ENCODE measurements at places on chromosomes 1 and 21.

- DNase-seq, result no peak
Observed at GRCh38 chr1:100597061-100597741, 59.3 kb downstream of the GPR88 start.

DNA sequence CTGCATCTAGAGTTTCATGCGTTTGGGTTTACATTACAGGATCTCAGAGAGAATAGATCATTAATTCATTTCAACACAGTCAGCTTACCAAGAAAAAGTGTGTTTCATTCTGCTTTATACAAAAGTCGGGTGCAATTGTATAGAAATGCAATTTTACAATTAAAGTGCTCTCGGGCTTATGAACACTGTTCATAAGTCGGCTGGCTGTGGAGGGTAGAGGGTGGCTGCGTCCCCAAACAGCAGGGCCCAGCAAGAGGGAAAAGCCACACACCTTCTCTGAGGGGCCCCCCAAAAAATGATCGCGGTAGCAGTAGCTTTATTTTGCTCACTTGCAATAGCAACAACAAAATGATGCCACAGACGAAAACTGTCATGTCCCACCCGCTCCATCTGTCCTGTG, 13.8 kb upstream of the ZBTB18 start:
- DNase-seq, result no peak

DNA sequence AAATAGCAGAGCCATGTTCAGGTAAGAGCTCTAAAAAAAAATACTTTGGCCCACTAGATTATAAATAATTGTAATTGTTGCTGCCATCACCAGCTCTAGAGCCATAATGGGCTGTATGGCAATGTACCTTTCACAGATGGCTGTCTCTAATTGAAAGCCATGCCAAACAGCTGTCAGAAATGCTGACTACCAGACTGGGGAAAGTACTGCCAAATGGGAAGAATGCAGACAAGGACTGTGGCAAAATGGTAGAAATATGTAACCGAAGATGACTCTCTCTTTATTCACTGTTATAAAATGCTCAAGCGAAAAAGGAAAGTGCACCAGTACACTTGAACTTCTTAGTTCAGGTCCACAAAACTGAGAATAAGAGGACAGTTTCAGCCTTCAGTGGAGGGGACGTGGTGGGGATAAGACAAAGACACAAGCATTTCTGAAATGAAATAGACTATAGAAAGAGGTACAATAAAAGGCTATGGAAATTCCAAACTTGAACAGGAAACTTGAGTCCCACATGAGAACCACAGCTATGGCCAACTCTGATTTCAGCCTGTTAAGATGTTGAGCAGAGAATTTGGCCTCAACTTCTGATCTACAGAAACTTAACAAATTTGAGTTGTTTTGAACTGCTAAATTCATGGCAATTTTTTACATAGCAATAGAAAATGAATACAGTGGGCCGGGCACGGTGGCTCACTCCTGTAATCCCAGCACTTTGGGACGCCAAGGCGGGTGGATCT, 46.5 kb upstream of the LPGAT1 start:
- DNase-seq, result no peak

DNA sequence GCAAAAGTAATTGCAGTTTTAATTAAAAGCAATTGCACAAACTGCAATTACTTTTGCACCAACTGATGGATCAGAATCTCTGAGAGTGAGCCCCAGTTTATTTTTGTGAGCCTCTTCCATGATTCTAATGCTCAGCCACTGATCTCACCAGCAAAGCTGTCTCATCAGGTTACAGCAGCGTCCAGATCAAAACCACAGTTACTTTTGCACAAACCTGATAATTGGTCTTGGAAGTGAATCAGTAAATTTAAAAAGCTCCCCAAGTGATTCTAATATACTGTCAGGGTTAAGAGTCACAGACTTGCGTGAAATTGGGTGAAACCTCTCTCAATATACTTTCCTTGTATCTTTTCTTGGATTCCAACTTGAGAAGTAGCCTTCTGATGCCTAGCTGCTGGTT, 13.5 kb upstream of the CR2 start:
- DNase-seq, result no peak

- DNase-seq, result no peak
Observed at GRCh38 chr1:224251741-224252146, 68.7 kb downstream of the DEGS1 start.

DNA sequence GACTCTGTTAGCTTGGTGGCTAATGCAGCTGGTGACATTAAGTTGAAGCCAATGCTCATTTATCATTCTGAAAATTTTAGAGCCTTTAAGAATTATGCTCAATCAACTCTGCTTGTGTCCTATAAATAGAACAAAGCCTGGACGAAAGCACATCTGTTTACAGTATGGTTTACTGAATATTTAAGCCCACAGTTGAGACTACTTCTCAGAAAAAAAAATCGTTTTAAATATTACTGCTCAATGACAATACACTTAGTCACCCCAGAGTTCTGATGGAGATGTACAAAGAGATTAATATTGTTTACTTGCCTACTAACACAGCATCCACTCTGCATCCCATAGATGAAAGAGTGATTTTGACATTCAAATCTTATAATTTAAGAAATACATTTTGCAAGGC, 79.6 kb downstream of the NEGR1 start:
- no peak for DNase-seq

DNA sequence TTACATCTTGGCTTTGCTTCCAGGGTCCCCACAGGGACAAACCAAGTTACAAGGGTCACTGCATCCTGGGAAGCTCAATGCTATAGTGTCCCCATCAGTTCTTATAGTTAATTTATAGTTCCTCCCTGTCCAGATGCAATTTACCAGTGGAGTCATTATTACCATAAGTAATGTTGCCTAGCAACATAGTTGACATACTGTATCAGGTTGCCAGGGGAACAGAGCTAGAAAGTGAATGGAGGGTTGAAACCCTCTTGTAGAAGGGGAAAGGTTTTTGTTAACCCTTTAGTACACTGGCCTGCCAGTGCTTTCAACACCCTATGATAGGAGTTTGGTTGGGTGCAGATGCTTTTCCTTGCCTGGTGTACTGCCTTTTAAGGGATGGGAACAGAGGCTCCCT, 34.3 kb upstream of the TTC4 start:
- DNase-seq, result no peak

DNA sequence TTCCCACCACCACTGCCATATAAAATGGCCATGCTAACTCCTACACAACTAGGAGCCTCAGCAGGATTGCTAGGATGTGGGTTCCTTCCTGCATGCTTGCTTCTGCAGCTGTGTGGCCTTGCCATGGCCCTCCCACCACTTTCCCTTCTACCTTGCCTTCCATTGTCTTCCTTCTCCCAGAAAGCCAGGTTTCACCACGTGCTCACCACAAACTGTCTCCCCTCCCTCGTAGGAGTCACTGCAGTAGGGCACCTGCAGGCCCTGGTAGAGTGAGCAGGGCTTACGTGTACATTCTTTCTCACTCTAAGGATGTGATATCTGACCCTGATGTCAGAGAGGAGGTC, 3.7 kb downstream of the C1orf226 start:
- DNase-seq, result no peak

DNA sequence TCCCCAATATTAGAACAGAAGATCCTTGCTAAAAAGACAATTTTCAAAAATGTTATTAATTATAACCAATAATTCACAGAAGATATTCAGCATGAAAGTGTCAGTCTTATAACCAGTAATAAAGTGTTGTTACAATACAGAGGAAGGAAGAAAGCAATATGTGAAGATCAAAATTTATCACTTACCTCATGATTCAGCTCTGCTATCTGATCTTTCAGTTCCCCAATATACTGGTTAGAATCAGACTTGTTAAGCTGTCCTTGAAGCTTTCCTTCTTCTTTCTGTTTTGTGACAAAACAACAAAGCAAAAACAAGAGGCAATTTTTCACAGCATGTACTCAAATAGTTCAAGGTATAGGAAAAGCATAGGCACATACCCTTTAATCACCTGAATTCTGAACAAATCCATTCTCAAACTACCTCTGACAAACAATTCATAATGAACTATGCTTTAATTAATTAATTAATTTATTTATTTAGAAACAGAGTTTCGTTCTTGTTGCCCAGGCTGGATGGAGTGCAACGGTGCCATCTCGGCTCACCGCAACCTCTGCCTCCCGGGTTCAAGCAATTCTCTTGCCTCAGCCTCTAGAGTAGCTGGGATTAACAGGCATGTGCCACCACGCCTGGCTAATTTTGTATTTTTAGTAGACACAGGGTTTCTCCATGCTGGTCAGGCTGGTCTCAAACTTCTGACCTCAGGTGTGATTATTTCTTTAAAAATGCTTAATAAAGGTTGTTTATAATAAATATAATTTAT, 76.9 kb upstream of the GFI1 start:
- no peak for DNase-seq

DNA sequence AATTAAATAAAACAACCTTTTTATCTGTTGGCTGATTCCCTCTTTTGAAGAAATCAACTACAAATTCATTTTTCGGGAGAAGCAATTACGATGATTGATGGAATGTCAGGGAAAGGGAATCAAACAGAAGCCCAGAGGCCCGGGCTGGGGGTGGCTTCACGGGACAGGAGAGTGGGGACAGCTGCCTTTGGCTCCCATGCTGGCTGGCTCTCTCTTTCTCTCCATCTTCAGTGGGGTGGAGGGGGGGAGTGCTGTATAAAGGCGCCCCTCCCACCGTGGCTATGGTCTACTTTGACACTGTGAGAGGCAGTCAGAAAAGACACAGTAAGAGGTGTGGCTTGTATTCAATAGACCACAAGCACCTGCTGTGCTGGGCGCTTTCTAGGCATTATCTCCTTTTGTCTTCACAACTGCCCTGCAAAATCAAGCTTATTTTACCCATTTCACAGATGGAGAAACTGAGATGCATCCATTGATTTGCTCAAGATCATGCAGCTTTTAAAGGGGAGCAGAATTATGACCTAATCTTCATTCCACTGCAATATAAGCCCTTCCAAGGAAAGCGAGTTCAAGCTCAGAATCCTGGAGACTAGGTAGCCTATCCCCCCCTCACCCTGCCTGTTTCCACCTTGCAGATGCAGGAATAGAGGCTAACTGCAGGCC, 92.9 kb downstream of the GRIK3 start:
- no peak for DNase-seq

- DNase-seq, result no peak
Observed at GRCh38 chr1:175445646-175446045, 253.1 kb upstream of the KIAA0040 start.

GRCh38 chr1:175822580-175822979, 79.2 kb upstream of the TNR start:
- DNase-seq, result no peak

DNA sequence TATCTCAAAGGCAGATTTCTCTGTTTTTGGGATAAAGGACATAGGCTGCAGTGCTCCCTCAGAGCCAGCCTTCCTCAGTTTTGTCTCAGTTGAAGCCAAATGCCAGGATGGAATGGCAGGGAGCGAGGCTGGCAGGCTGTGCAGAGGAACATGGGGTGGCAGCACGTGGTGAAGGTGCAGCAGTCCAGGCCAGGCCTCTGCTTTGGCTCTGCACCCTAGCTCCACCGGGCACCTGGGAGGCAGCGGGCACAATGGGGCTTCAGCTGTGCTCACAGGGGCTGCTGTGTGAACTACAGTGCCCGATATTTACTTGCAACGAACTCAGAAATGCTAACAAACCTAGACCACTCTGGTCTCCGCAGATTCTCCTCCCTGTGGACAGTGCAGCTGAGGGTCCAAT, 319.6 kb downstream of the ZNF326 start:
- DNase-seq, result no peak

DNA sequence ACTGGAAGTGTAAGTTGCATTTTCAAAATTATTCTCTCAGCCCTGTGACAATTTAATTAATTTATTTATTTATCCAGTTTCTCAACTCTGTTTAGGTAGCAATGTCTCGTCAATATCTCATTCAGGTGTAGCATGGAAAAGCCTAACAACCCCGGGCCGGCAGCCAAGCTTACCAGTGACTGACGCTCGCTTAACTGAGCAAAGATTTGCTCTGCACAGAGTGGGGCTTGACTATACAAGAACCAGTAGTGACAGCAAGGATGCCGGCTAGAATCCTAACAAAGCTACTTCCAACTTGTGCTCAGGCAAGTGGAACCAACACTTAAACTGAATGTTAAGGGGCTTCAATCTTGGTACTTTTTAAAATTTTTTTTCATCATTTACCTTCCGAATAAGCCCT, 80.9 kb upstream of the ESRRG start:
- no peak for DNase-seq

DNA sequence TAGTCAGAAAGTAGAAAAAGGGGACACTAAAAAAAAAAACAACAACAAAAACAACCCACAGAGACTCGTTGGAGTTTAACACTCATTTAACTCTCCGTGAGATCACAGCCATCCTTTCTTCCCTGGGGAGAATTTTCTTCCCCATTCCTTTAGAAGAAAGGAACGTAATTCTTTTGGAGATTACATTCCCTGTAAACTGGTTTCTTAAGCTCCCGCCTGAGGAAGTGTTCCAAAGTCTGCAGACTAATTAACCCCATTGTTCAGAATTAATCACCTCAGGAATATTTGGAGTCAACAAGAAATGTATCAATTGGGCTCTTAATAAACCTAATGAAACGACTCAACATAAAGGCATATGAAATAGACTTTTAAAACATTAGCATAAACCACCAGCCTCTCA, 228.2 kb upstream of the CSF3R start:
- DNase-seq, result no peak

DNA sequence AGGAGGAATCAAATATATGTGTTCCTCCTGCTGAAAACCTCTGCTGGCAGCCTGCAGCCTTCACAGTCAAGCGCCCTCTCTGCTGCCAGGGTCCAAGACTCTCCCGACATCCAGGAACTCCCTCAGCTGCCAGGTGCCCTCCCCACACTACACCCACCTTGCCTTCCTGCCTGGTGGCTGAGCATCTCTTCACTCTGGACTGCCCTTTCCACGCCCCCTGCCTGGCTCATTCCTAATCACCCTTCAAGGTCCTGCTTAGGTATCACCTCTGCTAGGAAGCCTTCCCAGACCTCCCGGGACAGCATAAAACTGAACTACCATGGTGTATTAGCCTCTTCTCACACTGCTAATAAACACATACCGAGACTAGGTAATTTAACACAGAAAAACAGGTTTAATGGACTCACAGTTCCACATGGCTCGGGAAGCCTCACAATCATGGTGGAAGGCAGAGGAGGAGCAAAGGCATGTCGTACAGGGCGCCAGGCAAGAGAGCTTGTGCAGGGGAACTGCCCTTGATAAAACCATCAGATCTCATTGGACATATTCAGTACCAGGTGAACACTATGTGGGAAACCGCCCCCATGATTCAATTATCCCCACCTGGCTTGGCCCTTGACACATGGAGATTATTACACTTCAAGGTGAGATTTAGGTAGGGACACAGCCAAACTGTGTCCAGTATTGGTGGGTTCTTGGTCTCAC, 15.3 kb downstream of the LDLRAD1 start:
- no peak for DNase-seq

GRCh38 chr1:17596186-17596585, 56.7 kb downstream of the ARHGEF10L start:
- DNase-seq, result no peak

Data from omental fat pad (tissue), 4 donors.